Posterior vena cava (tissue), 2 donors: ENCODE measurements at places on chromosomes 6 and 20. TPM values are rescaled to one million over a fixed set of nuclear protein-coding genes. Genes with fewer than 3 reads are reported as not detected.

DNA sequence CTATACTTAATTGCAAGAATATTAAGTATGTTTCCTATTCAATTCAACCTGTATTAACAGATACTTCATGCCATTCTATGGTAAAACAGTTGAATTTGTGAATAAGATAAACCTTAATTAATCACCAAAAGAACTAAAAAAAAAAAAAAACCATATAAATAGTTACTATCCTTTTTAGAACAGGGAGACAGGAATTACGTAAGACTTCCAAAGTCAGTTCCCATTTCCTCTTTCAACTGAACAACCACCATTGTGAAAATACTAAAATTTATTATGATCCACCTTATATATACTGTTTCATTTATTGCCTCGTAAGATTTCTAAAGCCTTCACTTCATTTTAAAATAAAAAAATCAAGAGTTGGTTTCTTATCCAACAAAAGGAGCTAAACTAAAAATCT is 9.4 kb downstream of the CCNC start:
- DNase-seq: no peak

The PSMB8 gene
- total RNA-seq: 37.7 TPM

The CYP24A1 gene
- not detected for total RNA-seq

The E2F1 gene
- total RNA-seq: 2.2 TPM

The FAM83C gene
- total RNA-seq: not detected

The SEMG2 gene
- not detected for total RNA-seq
